NCI-H460 (cell line): ENCODE measurements at places on chromosomes 7 and 10. TPM values are rescaled to one million over a fixed set of nuclear protein-coding genes. Genes with fewer than 3 reads are reported as not detected.

DNA sequence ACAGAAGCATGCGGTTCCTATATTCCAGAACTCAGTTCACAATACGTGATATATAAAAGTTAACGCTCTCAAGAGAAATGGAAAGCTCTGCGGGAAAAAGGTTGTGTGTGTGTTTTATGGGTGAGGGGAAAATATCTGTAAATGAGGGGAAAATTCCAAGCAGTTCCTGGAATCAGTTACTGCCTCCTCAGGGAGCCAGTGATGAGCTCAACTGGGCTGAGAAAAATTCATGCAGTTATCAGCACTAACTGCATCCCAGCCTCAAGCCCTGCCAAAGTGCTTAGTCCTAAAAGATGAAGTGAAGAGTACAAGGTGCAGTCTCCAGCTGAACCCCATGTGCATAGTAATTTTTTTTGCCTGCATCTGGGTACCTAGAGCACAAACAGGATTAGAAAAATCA, 191.9 kb downstream of the CDK14 start:
- DNase-seq, result no peak

DNA sequence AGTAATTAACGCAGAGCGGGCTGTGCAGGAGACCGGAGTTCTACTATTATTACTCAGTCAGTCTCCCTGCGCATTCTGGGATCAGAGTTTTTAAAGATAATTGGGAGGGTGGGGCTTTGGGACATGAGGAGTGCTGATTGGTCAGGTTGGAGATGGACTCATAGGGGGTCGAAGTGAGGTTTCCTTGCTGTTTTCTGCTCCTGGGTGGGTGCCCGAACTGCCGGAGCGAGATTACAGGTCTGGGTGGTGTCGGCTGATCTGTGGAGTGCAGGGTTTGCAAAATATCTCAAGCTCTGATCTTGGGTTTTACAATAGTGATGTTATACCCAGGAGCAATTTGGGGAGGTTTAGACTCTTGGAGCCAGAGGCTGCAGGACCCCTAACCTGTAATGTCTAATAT, 3.9 kb upstream of the LRRC27 start:
- no peak for DNase-seq

DNA sequence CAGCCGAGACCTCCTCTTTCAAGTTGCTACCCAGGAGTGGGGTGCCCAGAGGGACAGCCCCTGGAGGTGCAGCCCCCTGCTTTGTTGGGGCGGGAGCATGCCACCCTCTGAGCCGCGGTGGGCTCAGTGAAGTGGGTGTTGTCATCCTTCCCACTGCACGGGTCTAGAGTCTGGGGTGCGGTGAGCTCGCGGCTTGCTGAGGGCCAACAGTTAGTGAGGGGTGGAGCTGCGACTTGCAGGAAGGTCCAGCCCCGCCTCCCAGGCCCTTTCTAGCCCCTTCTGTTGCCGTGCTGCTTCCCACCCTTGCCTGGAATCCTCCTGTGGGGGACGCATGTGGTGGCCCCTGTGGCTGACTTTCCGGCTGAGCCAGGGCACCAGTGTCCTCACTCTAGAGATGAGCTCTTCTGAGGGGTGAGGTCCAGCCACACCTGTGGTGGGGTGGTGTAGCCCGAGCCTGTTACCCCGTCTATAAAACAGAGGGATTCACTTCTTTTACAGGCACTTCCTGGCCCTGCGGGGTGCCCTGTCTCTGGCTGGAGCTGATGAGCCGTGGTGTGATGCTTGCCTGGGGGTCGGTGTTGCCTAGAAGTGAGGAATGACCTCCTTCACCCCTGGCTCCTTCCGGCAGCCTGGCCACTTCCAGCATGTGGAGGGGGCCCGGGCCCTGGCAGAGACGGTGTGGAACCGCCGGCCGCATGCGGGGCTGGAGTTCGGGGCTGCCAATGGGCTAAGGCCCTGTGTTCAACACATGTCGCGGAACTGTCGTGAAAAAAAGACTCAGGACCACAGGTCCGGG, 127.9 kb downstream of the FAM53B start:
- DNase-seq, result no peak

SUN3 gene
- total RNA-seq, result not detected in 2 replicates

PTPRN2 gene
- 2.9 and 3.5 TPM in 2 replicates for total RNA-seq
